OCI-LY7 (cell line): ENCODE measurements at places on chromosomes 6 and 20.

- peak; percentile 62 for DNase-seq
Measured at GRCh38 chr6:135311446-135312200, 130.5 kb downstream of the MYB start.

GRCh38 chr6:147287869-147288271 lies 83.7 kb downstream of the STXBP5 start:
- DNase-seq: no peak

- no peak for DNase-seq
Measured at GRCh38 chr6:21608601-21609000, 15.1 kb downstream of the SOX4 start.

GRCh38 chr6:142907544-142907943 lies 37.4 kb downstream of the HIVEP2 start:
- DNase-seq: no peak

- no peak for DNase-seq
Measured at GRCh38 chr20:13276945-13277541, 56.0 kb downstream of the ISM1 start.

- no peak for DNase-seq
Measured at GRCh38 chr6:33854572-33855030, 50.8 kb upstream of the MLN start.

GRCh38 chr20:47466704-47467459 lies 34.8 kb upstream of the NCOA3 start:
- peak; percentile 79 for DNase-seq

DNA sequence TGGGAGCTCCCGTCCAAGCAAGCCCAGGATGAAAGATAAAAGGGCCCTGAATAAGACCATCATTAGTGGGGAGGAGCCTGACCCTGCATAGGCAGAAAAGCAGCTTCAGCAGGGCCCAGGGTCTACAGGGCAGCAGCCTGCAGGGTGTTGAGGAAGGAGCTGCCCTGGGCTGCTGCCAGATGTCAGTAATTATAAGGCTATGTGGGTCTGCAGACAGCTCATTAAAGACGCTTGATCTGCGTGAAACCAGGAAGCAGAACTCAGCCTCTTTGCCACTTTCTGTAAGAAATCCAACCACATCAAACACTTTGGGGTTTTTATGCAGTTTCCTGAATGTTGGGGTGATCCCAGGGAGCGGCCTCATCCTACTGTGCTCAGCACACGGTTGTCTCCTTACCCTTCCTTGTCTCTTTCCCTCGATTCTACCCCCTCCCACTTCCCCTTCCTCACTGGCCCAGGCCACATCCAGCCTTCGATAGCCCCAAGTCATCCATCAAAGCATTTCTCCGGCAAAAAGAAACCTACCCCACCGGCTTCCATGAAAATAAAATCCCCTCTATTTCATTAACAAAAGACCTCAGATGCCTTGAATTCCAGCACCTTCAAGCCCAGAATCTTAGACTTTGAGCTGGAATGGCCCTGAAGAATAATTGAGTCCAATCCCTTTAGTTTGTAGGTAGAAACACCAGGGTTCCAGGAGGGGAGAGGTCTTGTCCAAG lies 1.0 kb upstream of the TGM6 start:
- peak; percentile 2 for DNase-seq

DNA sequence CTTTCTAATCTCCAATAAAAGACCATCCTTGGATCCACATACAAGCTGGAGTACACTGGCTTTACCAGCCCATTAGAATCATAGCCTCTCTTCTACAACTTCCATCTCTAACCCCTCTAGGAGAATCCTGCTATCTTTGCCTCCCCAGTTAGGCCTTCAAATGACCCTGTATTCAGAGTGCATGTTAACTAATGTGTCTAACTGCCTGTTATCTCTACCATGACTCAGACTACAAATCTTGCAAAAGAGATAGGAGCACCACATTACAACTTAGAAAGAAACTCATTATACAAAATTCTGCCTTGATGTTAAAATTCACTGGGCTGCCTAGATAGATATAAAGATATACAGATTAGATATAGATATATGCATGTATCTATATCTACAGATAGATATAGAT lies 28.2 kb downstream of the GPR63 start:
- DNase-seq: no peak

GRCh38 chr6:30493643-30494250 lies 4.4 kb downstream of the HLA-E start:
- no peak for DNase-seq

DNA sequence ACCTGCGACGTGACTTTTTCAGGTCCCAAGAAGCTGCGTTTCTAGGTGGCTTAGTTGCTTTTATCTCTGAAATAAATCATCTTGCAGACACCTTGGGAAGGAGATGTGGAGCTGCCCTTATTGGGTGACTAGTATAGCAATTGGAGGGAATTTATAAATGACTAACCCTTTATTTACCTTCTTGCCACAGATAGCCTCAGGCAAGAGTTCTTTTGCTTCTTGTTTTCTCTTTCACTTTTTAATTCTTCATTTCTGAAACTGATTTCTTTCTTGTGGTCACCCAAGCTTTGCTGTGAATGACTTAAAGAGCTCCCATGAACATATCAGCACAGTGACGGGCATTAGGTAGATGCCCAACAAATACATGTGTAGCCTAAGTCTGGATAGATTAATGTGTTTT lies 3.0 kb downstream of the ADGRF4 start:
- DNase-seq: no peak

GRCh38 chr20:57651881-57652605 lies 31.8 kb upstream of the ZBP1 start:
- no peak for DNase-seq

- DNase-seq: no peak
Measured at GRCh38 chr6:11770546-11771466, 7.8 kb downstream of the ADTRP start.

DNA sequence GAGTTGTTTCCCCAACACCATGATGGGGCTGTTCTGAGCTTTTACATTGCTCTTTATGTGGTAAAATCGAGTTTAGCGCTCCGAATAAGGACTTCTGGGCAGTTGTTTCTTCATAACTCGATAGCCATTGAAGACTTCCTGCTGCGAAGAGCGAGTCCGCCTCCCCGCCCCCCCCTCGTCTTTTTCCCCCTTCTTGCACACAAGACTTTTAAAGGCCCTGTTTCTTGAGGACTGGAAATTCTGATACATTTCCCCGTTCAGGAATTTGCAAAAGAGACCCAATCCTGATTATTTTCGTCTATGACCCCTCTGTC lies 1.5 kb upstream of the CITED2 start:
- DNase-seq: no peak

DNA sequence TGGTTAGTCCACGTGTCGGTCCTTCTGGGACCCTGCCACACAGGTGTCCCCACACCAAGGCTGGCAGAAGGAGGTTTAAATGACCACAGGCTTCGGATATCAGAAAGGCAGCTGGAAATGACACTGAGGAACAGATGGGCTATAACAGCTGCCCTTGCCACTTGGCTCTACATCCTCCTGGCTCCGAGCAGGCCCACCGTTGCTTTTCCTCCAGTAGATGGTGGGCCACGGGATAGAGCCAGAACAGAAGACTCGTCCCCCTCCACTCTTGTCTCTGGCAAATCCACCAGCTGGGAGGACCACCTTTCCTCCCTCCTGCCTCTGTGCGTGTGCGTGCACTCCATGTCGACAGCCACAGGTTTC lies 17.6 kb downstream of the WRNIP1 start:
- no peak for DNase-seq

GRCh38 chr6:106913111-106913510 lies 61.4 kb downstream of the CD24 start:
- no peak for DNase-seq

- DNase-seq: no peak
Measured at GRCh38 chr20:63748934-63749270, 9.3 kb downstream of the SLC2A4RG start.

GRCh38 chr6:13360671-13361540 lies 32.6 kb upstream of the TBC1D7 start:
- DNase-seq: no peak
